Activated T-helper 1 cell treated with anti-CD3 and anti-CD28 coated beads, Interleukin-2, amount 50 U/mL, for 16 hours (primary cell): ENCODE measurements at places on chromosomes 3 and 15.

- no peak for DNase-seq
These were observed 105.1 kb upstream of the FRMD4B start for GRCh38 chr3:69490971-69491370.

DNA sequence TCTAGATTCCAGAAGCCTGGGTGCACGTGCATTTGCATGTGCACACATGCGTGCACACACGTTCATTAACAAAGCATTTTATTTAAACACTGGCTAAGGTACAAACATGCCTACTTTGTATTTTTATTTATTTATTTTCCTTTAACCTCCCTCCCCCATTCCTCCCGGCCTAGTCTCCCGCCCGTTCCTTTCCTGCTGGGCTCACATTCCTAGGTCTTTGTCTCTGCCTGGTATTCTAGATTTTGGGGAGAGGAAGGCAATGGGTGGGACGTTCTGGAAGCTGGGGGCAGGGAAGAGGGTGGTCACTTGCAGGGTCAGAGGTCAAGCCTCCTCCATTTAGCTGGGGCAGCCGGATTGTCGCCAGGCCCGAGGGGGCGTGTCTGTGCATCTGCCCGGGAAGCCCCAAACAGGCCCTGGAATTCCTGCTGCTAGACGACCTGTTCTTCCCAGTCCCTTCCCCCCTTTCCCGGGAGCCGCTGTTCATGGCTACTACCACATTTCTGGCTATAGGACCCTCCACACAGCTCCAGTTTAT is 51.8 kb downstream of the TRIM71 start:
- no peak for DNase-seq

- DNase-seq, result no peak
These were observed 27.3 kb upstream of the TRAK1 start for GRCh38 chr3:42063888-42064287.

DNA sequence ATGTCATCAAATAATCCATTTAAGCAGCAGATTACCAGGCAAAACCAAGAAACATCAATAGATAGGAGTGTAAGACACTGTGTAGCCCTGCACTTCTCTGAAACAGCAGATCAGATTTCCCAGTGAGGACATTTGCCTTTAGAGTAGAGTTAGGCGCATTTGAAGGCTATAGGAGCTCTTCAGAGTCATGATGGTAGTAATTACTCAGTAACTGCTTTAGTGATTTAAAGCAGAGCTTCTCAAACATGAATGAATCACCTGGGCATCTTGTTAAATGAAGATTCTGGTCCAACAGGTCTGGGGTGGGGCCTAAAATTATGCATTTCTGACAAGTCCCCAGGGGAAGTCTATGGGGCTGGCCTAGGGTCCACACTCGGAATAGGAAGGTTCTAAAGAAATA is 36.9 kb downstream of the THRB start:
- DNase-seq, result no peak

- no peak for DNase-seq
These were observed 30.5 kb upstream of the GNB5 start for GRCh38 chr15:52221730-52222129.

- DNase-seq, result no peak
These were observed 46.7 kb downstream of the FILIP1L start for GRCh38 chr3:100067589-100067988.

DNA sequence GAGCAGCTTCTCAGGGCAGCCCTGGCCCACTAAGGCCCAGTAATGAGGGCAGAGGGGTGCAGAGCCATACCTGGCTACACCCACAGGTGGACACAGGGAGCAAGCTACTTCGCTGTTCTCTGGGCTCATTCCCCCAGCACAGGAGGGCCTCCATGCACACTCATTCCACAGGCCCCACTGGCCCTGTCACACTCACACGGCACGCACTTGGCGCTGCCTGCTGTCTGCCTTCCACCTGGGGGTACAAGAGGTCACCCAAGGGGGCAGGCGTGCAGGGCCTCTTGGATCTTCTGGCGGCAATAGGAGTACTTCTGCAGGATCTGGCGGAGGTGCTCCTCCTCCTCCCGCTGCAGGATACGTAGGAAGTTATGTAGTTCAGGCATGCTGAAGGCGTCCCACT is 2.3 kb upstream of the TUSC2 start:
- no peak for DNase-seq

- DNase-seq, result no peak
These were observed 66.2 kb upstream of the SLC6A1 start for GRCh38 chr3:10926256-10926810.

DNA sequence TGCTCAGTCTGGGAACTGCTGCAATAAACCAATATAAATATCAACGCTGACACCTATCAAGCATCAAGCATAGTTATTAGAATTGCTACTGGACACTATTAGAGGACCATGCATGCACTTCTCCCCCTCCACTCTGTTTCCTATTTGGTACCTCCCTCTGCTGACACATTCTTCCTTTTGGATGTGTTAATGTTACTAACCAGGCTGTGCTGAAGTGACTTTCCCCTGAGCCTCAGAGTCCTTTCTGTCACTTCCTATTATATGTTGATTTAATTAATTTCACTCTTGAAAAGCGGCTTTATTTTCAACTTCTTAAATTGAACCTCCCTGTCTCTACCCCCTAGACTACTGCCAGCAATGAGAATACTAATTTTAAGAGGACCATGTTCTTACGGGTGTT is 379.1 kb downstream of the MCTP2 start:
- DNase-seq, result no peak

- no peak for DNase-seq
These were observed 95.3 kb upstream of the DLG1 start for GRCh38 chr3:197393711-197394110.

DNA sequence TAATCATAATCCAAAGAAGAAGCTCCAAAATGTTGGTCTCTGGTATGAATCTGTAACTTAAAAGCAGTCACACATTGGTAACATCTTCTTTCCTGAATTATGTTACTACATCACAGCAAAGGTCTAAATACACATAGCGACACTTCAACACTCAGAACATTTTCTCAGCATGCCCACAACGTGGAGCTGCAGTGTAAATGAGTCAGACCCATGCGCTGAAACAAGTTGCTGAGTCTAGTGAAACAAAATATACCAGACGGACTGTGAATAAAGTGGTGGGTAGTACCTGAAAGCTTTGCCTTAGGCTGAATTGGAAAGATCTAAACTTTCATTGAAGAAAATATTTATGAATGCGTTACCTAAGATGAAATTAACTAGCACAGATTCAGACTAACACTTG is 33.2 kb upstream of the GOLGA8B start:
- no peak for DNase-seq

GRCh38 chr15:90211440-90212143 is 10.5 kb downstream of the SEMA4B start:
- DNase-seq, result no peak

DNA sequence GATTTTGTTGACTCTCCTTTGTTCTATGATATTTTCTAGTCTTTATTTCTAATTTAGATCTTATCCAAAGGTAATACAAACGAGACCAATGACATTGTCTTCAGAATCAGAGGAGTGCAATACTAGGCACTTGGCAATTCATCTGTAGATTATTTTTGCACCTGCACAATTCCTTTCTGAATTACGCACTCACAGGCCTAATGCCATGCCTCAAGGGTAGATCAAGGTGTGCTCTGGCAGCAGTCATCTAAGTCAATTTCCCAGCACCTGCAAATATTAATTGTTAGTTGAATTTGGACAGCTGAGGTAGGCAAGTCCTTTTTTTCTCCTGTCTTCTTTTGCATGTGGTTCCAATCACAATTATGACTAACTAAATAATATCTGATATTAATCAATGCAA is 653.2 kb downstream of the ROBO2 start:
- DNase-seq, result no peak

DNA sequence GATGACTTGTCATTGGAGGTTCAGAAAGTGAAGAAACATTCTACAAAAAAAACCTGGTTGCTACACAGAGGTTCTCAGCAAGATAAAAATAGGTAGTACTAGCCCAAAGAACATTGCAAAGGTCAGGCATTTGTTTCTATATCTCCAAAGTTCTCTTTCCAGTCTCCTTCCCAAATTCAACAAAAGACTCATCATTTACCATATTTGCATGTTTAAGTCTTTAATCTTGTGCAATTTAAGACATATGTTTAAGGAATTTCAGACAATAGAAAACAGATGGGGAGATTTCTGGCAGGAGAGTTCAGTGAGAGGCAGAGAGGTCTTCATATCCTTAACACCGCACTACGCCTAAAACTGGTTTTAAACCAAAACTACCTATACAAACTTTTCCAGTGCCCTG is 173.8 kb upstream of the THBS1 start:
- no peak for DNase-seq

DNA sequence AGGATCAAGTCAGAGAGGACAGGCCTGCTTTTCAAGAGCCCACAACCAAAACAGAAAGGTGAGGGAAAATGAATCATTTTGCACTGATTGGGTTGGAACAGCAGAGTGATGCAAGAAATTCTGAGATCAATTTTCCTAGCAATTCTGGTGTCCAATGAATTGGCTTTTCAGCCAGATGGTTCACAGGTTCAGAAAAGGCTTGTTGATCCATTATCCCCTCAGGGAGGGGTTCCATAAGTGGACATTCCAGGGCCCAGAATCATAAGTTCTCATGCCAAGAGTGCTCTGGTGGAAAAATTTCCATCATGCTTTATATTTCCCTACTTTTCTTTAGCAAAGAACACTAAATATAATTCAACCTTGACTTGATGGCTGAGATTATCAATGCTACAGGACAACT is 16.2 kb downstream of the RBP2 start:
- DNase-seq, result no peak

DNA sequence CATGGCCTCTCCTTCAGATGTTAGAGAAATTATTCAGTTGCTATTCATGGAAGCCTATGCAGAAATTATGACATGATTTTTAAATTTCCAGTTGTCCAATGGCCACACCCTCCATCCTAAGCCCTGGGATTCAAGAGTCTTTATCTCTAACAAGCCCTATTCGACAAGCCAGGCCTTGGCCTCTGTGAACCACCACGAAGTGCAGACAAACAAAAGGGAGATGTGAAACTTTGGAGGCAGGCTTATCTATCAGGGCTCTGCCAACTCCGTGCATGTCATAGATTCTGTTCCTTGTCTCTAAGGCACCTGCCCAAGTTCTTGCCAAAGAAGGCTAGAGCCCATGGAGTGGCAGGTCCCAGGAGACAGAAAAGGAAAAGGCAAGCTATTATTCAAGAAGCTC is 212.4 kb upstream of the ADAMTS9 start:
- no peak for DNase-seq

- DNase-seq, result no peak
These were observed 65.7 kb downstream of the CDIN1 start for GRCh38 chr15:36645106-36645505.
